ENCODE measurements at places on chromosomes 5 and 9.

- no peak for DNase-seq
Observed at GRCh38 chr5:160033546-160034252, 24.8 kb downstream of the TTC1 start.

GRCh38 chr5:157516626-157517325 lies 56.8 kb downstream of the NIPAL4 start:
- no peak for DNase-seq

DNA sequence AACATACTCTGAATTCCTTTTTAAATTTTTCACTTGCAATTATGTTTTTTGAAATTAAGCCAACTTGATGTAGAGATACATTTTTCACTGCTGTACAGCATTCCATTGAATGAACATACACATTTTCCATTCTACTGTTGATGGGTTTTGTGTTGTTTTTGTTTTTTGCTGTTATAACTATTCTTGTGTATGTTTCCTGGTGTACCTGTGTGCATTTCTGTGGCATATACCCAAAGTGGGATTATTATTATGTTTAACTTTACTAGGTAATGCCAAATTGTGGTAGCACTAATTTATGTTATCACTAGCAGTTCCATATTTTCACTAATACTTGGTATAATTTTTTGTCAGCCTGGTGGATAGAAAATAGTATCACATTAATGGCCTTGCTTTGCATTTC lies 2.7 kb downstream of the RFESD start:
- DNase-seq: no peak

- DNase-seq: no peak
Observed at GRCh38 chr5:61732369-61732768, 400.3 kb downstream of the ZSWIM6 start.

GRCh38 chr5:133701871-133702270 lies 89.5 kb upstream of the FSTL4 start:
- DNase-seq: no peak
